ENCODE measurements at places on chromosomes 4 and X.

- DNase-seq: no peak
These were observed 105.3 kb downstream of the DTHD1 start for GRCh38 chr4:36386691-36387090.

- no peak for DNase-seq
These were observed 985 bp upstream of the CXCL11 start for GRCh38 chr4:76036855-76037254.

DNA sequence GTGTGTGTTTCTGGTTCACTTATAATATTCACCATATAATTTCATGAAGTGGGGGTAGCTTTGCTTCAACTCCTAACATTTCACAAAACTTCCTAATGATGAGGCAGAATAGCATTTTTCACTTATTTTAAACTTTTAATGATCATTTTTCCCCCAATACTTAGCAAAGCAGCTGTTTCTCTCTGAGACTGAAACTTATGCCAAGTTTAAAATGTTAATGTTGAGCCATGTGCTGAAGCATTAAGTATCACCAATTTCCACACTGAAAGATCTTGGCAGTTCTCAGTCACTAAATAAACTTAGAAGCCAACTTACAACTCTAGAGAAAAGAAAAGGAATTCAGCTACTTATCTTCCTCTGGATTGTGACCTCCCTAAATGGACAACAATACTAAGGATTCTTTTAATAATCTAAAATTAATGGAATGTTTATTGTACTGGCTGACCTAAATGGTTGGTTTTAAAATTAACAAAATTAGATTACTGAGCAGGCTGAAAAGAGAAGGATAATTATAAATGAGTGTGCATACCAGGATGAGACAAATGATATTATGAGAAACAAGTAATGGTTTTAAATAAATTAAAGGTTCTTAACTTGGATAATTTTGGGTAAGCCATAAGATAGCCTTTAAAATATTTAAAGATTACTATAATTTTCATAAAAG lies 1429.4 kb upstream of the ADGRL3 start:
- DNase-seq: no peak

GRCh38 chrX:40612511-40612910 lies 10.7 kb upstream of the MPC1L start:
- no peak for DNase-seq

DNA sequence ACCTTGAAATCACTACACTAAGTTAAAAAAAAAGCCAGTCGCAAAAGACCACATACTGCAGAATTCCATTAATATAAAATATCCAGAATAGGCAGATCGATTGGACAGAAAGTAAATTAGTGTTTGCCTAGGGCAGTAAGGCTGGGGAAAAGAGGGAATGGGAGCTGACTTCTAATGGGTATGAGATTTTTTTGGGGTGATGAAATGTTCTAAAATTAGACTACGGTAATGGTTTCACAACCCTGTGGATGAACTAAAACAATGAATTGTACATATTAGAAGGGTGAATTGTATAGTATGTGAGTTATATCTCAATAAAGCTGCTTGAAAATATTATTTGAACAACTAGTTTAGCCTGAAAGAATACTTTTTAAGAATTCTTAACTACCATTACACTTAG lies 6.7 kb upstream of the GPRIN3 start:
- no peak for DNase-seq

DNA sequence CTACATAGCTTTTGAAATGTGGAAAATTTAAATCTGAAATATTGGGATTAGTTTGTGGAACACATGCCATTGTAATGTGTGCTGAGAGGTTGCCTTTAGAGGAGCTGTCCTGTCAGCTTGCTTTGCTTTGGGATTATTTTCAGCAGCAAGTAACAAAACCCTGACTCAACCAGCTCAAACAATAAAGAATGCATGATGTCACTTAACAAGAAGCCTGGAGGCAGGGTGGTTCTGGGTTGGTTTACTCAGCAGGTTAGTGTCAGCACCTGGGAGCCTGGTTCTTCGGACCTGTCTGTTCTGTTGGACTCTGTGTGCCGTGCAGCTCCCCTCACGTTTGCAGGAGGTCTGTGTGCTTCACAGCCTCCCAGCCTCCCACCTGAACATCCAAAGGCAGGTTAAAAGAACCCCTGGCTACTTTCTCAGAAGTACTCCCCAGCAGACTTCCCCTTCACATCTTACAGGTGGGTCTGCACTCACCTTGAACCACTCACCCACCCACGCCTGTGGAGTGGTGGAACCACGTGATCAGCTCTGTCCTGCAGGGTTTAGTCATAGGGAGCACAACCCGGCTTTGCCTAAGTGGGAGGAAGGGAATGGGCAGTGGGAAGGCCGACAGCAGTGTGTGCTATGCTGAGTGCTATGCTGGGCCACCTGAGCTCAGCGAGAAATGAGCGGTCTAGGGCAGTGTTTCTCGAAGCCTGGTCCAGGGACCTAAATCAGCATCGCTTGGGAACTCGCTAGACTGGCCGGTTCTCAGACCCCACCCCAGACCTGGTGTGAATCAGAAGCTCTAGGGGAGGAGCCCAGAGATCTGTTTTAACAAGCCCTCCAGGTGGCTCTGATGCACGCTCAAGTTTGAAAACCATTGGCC lies 20.4 kb downstream of the TMEM131L start:
- DNase-seq: no peak

GRCh38 chr4:11151500-11151899 lies 277.2 kb downstream of the HS3ST1 start:
- DNase-seq: no peak

DNA sequence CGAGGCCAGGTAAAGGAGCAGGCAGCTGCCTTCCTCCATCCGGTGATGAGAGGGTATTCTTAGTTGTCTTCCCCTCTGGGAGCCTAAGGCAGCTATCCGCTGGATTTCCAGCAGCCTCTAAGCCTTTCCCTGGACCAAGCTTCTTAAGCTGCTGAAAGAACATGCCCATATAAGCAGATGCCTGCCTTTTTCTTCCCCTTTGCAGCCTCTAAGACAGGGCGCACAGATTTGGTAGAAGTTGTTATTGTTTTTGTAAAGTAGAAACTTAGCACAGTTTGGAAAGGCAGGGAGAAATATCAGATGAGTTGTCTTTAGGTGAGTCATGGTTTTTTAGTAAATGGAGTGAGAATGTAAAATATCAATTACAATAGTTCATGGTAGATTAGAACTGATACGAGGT lies 210.8 kb downstream of the ARHGAP10 start:
- no peak for DNase-seq

- DNase-seq: no peak
These were observed 22.6 kb downstream of the IRF2 start for GRCh38 chr4:184451726-184452125.

GRCh38 chr4:184588893-184589292 lies 60.4 kb downstream of the CASP3 start:
- DNase-seq: no peak

DNA sequence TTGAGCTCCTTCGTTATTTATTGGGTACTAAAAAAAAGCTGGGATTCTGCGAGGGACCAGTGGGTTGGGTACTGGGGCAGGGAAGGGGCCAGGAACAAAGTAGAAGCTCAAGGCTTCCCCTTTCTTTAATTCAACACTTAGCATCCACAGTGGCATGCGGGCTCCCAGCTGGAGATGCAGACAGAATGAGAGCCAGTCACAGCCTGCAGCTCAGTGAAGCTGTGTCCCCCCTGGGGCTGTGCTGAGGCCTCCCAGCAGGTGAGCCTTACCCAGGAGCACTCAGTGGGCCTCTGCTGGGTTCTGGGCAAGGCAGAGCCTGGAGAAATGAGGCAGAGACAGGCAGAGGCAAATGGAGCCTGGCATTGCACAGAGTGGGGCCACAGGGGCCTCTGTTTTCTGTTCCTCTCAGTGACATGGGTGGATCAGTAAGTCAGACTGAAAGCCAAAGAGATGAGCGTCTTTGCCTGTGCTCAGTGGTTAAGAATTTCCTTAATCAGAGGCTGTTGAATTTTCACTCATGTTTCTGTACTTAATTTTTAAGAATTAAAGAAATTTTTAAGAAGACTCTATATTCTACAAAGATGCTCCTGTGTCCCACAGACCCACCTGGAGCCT lies 181.4 kb upstream of the RBPJ start:
- DNase-seq: no peak

DNA sequence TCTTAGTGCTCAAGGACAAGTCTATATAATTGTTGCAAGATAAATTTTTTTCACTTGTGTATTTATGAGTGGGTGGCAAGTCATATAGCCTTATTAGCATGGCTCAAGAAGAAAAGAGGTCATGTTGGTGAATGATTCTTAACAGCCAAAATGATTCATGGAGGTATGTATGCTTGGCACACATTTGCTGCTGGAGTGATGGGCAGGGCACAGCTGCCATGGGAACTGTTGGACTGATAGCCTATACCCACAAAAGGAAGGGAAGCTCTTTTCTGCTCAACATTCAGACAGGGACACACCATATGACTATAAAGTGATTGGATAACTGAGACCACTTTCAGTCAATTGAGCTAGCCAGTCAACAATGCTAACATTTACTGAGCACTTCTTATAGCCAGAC lies 46.8 kb upstream of the PITX2 start:
- DNase-seq: no peak

GRCh38 chr4:187175197-187175596 lies 451.5 kb upstream of the FAT1 start:
- no peak for DNase-seq

DNA sequence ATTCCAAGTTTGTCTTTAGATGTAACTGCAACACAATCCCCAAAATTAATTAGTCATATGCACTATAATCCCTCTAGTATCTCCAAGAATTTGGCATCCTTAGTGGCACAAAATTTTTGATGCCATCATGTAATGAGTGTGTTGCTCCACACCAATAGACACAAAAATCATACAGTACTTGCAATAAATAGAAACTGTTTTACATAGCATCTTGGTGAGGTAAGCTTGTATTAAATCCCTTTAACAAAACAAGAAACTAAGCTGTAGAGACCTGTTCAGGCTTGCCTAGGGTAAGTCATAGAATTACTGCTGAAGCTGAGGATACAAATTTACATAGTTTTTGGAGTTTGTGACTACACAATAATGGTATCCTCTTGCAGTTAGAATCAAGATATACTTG lies 64.5 kb upstream of the PRSS12 start:
- no peak for DNase-seq

DNA sequence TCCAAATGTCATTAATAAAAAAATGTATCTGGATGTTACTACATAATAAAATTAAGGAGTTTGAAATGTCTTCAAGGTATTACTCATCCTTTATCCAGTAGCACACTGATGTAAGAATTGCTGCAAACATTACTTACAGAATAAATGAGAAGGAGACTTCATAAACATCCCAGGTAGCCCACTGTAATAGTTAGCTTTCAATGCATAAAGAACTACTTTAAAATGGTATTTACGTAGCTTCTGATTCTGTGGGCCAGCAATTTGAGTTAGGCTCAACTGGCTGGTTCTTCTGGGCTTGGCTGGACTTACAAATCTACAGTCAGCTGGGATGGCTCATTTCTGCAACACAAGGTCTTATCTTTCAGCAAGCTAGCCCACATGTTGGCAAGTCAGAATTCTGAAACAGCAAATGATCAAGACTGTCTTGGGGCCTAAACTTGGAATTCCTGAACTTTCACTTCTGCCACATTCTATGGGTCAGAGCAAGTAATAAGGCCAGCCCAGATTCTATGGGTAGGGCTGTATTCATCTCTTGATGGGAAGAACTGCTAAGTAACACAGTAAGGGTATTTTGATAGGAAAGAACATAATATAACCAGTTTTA lies 522.5 kb downstream of the IQCM start:
- no peak for DNase-seq

GRCh38 chrX:133335027-133335426 lies 80.3 kb downstream of the GPC4 start:
- no peak for DNase-seq

DNA sequence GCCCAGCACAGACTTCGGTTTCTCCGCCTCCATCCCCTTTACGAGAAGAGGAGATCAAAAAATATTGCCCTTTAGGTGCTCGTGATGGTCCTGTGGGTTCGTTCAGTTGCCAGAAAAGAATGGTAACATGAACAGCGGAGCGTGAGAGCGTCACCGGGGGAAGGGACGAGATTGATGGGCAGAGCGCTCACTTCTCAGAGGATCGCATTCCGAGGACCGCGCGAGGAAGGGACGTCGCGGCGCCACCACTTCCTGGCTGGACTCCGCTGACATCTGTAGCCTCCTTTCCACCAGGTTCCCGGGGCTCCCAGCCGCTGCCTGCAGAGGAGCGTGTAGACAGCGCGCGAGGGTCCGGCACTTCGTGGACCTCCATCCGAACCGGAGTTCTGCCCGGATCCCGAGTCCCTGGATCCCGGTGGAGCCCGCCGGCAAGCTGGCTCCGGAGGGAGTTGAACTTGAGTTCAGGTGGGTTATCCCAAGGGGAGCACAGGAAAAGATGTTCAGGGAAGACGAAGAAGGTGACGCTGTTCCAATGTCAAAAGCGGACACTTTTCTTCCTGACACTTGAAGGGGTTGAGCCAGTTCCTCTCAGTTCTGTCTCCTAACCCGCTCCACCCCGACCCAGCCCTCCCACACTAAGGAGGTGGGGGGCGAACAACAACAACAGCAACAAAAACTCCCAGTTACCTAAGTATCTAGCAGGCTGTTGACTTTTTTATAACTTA lies 484 bp downstream of the GALNTL6 start:
- DNase-seq: no peak

DNA sequence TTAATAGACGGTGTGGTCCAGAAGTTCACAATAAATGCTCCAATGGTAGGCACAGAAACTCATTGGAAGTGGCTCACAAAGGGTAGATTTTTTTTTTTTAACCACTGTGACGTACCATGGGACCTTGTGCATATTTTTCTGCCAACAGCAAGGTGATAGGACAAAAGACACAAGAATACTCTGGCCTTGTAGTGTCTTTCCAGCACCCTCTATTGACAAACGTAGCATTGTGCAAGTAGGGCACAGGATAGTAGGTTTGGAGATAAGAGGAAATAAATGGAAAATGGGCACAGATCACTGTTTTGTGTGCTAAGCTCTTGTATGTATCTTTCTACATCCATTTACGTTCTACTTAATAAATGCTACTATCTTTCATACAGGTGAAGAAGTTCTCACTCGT lies 2054.9 kb downstream of the PCDH7 start:
- DNase-seq: no peak

DNA sequence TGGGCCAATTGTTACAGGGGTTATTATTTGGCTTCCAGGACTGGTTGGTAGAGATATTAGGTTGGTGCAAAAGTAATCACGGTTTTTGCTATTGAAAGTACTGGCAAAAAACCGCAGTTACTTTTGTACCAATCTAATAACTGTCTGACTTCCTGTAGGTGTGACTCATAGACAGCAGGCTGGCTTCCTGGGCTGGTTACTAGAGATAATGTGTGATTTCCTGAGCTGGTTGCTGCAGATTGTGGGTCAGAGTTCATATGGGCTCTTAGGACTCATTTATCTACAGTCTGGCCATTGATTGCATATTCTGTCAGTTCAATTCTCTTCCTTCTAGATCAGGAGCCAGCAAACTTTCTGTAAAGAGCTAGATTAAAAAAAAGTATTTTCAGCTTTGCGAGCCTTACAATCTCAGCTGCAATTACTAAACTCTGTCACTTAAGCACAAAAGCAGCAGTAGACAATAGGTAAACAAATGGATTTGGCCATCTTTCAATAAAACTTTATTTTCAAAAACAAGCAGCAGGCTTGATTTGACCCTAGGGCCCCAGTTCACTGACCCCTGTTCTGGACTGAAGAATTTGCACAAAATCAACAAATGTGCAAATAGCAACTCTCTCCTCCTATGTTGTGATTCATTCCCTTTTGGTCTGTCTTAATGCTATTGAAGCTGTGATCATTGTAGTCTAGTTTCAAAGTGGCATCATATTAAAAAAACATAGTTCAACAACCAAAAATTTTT lies 50.8 kb upstream of the BOD1L1 start:
- DNase-seq: no peak
